Activated naive CD4-positive, alpha-beta T cell (primary cell): ENCODE measurements at places on chromosomes 2 and 18.

DNA sequence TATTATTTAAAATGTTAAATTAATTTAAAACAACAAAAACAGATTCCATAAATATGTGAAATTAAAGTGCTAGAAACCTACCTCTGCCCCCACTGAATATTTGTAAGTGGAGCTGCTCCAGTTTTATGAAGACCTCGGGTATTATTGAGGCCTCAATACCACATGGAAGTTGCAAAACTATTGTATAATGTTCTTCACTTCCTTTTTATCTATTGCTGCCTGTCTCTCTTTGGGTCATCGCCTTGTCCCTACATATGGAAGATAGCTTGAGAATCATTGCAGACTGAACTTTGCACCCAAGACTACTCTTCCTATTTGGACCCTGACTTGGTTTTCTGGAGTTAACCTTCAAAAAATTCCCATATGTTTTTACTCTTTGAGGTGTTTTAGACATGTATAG is 212.1 kb upstream of the NETO1 start:
- no peak for DNase-seq

GRCh38 chr2:131657895-131658768 is 130.4 kb downstream of the CCDC74A start:
- no peak for DNase-seq

DNA sequence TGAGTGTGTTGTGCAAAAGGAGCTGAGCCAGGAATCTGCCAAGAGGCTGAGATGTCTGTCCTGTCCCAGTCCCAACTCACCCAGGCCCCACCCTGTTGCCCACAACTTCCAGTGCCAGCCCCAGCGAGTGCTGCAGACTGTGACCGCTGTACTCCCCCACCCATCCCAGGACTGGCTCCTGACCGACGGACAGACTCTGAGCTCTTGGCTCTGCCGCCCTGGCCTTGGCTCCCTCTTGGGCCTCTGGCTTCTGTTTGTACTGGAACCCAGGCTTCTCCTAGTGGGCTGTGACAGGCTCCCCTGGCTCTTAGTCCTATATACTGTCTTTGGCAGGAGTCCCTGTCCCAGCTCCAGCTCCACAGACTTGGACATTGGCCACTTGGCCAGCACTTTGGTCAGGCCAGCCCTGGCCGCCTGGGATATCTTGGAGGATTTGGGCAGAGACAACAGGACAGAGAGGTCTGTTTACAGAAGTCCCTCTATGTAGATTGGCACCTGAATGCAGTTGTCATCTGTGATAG is 41.1 kb downstream of the ACOXL start:
- DNase-seq: no peak

- no peak for DNase-seq
Observed at GRCh38 chr2:201233812-201234662, 26.3 kb upstream of the CASP8 start.

DNA sequence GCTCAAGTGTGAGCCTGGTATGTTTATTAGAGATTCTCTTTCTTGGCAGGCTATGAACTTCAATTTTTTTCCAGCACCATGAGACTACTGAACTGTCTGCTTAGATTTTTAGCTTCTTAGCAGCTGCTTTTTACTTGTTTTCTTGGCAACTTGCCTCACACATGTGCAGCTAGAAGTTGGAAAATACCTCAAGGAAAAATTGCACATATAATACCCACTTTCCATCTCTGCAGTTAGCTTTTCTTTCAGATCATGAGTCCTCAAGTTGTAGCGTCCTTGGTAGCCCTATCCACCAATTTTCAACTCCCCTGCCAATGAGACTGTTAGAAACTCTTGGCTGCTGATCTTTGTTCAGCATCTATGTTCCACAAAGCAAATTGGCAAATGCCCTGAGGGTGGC is 302.1 kb downstream of the HRH4 start:
- DNase-seq: no peak

DNA sequence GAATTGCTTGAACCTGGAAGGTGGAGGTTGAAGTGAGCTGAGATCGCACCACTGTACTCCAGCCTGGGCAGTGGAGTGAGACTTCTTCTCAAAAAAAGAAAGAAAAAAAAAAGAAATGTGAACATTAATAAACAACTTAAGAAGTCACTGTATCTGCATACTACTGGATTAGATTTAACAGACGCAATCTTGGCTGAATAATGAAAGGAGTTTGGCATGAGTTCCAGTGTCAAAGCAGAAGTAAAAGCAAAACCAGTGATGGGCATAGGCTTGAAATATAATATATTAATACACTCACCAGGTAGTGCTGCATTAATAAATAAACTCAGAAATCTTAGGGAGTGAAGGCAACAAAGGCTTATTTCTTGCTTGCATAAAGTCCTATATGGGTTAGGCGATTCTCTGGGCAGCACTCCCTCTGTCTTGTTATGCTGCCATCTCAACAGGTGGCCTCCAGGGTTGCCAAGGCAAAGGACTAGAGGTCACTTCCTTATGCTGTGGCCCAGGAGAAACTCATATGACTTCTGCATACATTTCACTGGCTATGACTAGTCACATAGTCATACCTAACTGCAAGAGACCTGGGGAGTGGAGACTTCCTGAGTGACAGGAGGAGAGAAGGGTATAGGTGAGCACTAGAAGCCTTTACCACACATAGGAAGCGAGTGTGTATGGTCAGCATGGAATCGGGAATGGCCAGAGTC is 296.2 kb upstream of the SPRED2 start:
- no peak for DNase-seq

DNA sequence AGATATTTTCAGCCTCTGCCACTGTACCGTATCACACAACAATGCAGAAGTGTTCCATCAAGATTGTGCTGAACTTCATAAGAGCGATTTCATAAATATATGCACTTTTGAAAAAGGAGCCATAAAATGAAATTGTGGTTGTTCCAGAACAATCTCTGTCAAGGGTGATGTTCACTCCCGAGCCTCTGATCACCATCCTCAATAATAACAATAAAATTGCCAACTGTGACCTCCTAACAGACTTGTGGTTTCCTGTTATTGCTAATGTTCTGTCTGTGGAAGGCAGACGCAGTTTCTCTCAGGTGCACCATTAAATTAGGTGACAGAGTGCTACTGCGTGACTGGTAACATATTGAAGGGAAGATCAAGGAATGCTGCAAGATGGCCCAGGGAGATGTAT is 383.7 kb downstream of the SOCS6 start:
- no peak for DNase-seq
